ENCODE measurements at places on chromosomes 4 and X. TPM values are rescaled to one million over a fixed set of nuclear protein-coding genes. Genes with fewer than 3 reads are reported as not detected.

DNA sequence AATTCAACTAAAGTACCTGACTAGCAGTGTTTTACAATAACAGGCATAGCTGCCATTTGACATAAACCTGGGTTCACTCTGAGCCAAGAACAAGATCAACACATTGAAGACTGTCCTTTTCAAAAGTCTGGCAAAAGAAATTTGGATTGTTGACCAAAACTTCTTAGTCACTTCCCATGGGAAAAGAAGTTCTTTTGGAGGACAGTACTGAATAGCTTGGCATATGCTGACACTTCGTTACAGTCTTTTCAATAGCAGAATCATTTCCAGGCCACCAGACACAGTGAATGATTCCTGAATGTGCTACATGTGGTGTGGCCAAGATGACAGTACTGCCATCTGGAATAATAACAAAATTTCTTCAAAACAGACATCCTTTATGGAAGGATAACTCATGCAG is 560.3 kb downstream of the GRID2 start:
- DNase-seq: no peak

DNA sequence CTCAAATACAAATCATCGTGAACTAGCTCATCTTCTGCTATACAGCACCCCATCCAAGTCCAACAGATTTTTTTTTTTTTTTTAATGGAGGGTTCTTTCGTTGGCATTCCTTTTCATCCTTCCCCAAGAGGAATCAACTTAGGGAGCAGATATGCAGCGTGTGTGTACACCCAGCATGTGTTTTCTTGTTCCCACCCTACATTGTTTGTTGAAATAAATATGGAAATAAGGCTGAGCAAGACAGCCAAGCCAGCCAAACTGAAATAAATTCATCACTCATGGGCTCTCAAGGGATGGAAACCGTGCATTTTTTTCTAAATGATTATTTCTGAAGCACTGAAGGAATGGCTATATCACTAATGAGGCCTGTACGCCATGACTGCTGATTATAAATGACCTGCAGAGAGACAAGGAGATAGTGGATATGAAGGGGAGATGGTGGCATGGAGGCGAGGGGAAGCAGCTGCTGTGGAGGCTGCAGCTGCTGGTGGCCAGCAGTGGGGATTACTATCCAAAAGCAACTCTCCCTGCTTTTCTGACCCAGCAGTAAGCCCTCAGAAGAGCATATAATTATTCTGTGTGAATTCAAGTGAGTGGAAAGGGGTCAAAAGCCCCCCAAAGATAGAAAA is 173.9 kb downstream of the MGST2 start:
- DNase-seq: no peak

GRCh38 chr4:106305435-106306055 is 10.5 kb downstream of the TBCK start:
- no peak for DNase-seq

The ITGB1BP2 gene
- total RNA-seq: 5.6 TPM

DNA sequence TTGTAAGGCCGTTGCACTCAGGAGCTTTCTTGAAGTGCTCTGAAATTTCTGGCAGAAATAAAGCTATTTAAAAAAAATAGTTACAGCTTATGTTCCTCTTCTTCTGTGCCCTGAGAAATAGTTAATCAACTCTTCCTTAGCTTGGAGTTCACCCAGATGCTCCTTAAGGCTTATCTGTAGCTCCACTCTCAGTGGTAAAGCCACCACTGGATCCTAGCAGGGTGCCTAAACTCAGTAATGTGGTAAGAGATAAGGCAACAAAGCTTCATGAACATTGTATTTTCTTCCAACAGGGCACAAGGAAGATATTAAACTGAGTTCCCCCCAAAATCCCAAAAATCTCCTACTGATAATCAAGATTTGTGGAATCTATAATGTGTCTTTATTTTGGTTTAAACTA is 299.5 kb downstream of the MAPK10 start:
- no peak for DNase-seq

The FRAS1 gene
- total RNA-seq: 0.05 TPM

DNA sequence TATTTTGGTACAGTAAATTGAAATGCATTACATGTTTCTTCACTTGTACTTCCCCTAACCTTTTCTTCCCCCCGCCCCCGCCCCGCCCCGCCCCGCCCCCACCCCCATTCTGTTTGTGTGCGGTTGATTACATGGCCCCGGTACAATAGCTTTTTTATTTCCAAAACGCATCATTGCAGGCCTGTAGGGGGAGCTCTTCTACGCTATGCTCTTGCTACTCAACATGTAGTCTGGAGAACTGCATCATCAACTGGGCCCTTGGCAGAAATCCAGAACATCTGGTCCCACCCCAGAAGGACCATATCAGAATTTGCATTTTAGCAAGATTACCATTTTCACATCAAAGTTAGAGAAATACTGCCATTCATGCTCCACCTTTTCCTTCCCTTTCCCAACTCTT is 333.3 kb upstream of the DDX53 start:
- DNase-seq: no peak

DNA sequence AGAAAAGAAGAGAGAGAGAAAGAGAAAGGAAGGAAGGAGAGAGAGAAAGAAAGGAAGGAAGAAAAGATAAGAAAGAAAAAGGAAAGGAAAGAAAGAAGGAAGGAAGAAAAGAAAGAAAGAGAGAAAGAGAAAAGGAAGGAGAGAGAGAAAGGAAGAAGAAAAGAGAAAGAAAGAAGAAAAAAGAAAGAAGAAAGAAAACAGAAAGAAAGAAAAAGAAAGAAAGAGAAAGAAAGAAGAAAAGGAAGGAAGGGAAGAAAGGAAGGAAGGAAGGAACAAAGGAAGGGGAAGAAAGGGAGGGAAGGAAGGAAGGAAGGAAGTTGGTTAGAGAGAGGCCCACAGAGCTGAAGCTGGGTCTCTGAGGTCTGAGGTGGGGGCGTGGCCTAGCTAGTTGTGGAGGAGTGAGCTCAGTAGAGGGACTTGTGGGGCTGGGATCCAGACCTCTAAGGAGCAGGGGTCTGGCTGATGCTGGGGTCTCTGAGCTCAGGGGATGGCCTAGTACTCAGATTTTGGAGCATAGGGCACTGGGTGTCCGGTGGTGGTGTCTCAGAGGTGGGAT is 27.1 kb upstream of the PDZD4 start:
- DNase-seq: no peak

The IRS4 gene
- total RNA-seq: 0.16 TPM

DNA sequence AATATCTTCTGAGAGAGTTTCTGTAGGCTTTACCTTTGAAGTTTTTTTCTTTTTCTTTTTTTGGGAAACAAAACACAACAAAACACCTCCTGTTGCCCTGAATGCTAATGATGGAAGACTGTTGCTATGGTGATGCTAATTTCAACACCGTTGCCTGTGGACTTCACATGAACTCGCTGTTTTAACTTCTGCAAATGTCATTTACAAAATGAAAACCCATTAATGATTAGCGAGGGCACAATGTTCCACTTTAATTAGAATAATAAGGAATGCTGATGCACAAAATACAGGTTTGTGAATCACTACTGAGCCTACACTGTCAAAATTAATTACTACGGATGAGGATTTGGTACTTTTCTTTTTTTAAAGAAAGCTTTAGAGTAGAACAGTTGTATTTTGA is 227.1 kb upstream of the FTHL17 start:
- DNase-seq: no peak

DNA sequence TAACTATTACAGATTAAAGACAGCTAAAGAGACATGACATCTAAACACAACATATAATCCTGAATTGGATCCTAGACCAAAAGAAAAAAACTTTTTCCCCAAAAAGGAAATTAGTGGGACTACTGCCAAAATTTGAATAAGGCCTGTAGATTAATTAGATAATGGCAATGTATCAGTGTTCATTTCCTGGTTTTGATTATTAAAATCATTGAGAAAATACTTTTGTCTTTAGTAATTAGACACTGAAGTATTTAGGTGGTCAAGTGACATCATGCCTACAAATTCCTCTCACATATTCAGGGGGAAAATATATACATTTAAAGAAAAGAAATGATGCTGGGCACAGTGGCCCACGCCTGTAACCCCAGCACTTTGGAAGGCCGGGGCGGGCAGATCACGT is 10.4 kb upstream of the USO1 start:
- no peak for DNase-seq

DNA sequence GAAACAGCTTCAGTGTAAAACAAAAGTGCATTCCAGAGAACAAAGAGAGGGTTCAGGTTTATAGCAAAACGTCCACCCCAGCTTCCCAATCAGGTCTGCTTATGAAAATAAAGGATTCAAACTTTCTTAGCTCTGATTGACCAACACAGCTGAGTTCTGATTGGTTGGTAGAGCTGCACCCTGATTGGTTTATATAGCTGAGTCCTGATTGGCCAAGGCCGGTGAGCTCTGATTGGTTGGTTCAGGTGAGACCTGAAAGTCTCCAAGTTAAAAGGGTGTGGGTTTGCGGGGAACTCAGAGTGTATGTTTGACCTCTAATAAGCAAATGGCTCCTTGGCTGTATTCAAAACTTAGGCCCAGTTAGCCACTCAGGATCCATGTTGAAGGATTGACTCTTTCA is 20.9 kb downstream of the CLRN2 start:
- DNase-seq: no peak
